ENCODE measurements at places on chromosomes 1 and 21. TPM values are rescaled to one million over a fixed set of nuclear protein-coding genes. Genes with fewer than 3 reads are reported as not detected.
A peak's percentile ranks its signal among the peaks of the same experiment; 100 is the strongest.

GRCh38 chr1:179825206-179825605 is 52.4 kb downstream of the TOR1AIP2 start:
- DNase-seq = no peak

GRCh38 chr1:204483791-204484190 is 10.8 kb downstream of the PIK3C2B start:
- DNase-seq = no peak

GRCh38 chr1:208409176-208409575 is 165.0 kb upstream of the PLXNA2 start:
- DNase-seq = no peak

- no peak for DNase-seq
Measured at GRCh38 chr1:226371027-226371694, 36.7 kb downstream of the PARP1 start.

GRCh38 chr1:112729909-112730308 is 14.8 kb upstream of the PPM1J start:
- no peak for DNase-seq

GRCh38 chr1:183934314-183934713 is 103.2 kb downstream of the COLGALT2 start:
- no peak for DNase-seq

DNA sequence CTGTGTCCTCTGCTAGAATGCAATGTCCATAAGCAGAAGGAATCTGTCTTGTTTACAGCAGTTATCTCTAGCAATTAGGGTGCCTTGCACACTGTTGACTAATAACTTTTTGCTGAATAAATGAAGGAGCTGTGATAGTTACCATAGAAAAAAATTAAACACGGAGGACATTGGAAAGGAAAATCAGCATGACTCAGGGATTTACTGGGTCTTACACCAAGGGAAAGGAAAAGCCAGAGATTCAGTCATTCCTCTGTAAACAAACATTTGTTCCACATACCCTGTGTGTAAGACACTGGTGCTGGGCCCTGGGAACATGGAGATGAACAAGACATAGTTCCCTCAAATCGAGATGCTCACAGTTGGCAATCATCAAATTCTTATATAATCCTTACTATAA is 183.3 kb downstream of the PTGER3 start:
- no peak for DNase-seq

- no peak for DNase-seq
Measured at GRCh38 chr1:247212627-247213617, 41.1 kb upstream of the ZNF124 start.

- DNase-seq = no peak
Measured at GRCh38 chr1:36328713-36329112, 5.3 kb upstream of the EVA1B start.

- peak; percentile 12 for DNase-seq
Measured at GRCh38 chr1:28437264-28437923, 67.9 kb downstream of the PHACTR4 start.

- no peak for DNase-seq
Measured at GRCh38 chr1:243473227-243474135, 217.6 kb downstream of the SDCCAG8 start.

GRCh38 chr1:89863165-89863830 is 42.5 kb downstream of the LRRC8D start:
- no peak for DNase-seq

DNA sequence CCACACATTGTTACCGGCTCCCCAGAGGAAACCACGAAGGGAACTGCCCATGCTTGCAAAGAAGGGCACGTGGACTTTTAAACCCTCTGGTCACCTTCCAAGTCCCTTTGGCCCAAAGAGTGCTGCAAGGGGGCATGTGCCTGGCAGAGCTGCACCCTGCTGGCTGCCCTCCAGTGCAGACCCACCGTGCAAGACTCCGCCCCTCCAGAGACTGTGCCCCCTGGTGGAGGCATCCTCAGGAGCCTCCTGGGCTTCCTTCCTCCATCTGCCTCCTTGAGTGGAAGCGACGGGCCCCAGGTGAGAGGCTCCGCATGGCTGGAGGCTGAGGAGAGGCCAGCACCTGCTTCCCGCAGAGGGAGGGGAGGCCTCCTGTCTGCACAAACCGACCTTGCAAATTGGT is 100.6 kb downstream of the CRYAA start:
- no peak for DNase-seq

DNA sequence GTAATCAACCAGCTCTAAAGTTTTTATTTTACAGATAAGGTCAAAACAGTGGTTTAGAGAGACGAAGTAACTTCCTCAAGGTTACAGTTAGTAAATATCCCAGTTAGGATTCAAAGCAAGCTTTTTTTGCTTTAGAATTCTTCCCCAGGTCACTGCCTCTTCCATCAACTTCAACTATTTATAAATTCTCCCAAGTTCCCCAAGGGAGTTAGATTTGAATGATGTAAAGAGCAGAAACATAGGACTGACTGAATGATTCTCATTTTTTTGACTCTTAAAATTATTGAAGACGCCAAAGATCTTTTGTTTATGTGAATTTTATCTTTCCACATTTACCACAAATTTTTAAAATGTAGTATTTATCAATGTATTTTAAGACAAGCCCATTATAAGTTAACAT is 4.1 kb downstream of the POGZ start:
- no peak for DNase-seq

GRCh38 chr1:115830963-115831362 is 10.0 kb downstream of the NHLH2 start:
- no peak for DNase-seq

GRCh38 chr1:230922620-230923019 is 54.3 kb upstream of the C1orf198 start:
- no peak for DNase-seq

DNA sequence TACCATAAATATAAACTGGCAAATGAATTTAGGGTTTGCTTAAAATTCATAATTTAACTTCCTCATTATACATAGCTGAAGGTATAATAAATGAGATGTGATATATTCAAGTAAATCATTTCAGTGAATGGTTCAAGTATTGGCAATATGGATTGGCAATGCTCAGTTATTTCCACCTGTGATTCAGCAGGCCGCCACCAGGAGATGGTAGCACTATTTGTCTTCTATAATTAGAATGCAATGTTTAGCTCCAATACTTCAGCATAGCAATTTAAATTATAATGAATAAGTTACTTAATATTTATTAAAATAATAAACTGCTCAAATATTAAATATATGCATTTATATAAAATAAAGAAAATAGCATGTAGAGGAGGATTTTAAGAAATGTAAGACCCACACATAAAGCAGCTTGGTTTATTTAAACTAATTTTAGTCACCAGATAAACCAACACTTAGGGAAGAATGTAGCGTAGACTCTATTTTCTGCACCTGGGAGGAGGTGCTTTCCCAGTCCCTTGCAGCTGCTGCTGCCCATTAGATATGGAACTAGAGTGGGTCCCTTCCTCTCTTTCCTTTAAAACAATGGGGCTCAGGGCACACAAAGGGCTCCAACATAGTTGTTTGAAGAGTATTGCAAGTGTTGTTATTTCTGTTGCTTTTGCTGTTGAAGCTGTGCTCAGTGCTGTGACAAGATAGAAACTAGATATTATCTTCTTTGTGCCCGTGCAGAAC is 62.1 kb downstream of the PLPPR4 start:
- no peak for DNase-seq

DNA sequence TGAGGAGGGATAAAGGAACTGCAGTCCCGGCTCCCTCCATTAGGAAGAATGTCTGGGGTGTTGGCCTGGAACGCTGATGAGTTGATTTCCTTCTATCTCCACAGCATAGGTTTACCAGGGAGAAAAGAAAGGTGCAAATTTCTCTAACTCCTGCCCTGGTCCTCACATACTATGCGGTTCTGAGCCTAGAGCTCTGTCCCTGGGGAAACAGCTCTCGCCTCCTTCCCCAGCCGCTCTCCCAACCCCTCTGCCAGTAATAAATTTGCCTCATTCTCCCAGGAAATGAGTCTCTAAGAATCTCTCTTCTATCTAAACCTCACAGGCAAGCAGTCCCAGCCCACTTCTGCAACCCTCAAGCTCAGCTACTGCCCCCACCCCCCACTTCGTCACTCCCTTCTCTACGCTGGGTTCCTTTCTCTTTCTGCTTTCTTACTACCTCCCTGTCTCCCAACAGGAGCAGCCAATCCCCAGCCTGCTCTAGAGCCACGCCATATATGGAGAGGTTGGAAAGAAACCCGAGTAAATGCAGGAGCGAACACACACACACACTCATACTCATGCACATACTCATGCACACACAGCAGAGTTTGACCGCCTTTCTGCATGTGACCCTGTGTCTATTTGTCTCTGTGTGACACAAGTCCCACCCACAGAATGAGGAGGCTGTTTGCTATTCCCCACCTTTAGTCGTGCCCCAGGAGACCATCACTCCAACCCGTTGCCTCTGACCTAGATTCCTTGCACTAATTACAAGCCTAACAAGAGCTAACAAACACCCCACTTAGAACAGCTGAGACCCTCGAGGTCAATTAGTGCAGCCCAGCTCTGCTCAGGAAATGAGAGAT is 13.4 kb downstream of the PLEKHO1 start:
- DNase-seq = peak; percentile 90

DNA sequence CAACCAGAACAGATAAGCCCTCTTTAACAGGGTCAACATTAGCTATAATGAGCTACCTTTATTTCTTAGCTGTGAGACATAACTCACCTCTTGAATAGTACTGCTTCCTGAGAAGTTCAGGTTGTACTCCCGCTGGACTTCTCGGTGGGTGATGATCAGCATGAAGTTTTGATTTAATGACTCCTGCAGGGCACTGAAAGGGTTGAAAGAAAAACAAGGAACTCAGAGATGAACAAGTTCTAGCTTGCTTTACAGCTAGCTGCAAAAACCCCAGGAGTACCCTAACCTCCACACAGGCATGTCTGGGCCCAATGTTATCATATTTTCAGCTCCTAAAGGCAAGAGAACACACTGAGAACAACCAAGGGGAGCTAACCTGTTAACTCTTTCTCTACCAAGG is 254.4 kb downstream of the FAF1 start:
- DNase-seq = no peak

DNA sequence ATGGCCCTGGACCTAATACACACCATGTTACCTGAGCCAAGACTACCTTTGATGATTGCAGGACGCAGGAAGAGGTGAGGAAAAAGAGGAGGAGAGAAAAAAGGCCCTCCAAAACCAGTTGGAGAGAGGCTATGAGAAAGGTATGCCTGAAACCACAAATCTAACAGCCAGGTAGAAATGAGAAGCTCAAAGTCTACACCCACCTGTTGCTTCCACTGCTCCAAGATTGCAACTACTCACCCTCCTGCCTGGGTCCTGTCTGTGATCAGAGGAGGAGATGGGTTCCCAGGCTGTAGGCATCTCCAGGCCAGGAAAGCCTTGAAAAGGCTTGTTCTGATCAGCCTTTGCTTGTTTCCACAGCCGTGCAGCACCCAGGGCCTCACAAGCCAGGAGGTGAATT is 307.8 kb upstream of the USP24 start:
- no peak for DNase-seq

DNA sequence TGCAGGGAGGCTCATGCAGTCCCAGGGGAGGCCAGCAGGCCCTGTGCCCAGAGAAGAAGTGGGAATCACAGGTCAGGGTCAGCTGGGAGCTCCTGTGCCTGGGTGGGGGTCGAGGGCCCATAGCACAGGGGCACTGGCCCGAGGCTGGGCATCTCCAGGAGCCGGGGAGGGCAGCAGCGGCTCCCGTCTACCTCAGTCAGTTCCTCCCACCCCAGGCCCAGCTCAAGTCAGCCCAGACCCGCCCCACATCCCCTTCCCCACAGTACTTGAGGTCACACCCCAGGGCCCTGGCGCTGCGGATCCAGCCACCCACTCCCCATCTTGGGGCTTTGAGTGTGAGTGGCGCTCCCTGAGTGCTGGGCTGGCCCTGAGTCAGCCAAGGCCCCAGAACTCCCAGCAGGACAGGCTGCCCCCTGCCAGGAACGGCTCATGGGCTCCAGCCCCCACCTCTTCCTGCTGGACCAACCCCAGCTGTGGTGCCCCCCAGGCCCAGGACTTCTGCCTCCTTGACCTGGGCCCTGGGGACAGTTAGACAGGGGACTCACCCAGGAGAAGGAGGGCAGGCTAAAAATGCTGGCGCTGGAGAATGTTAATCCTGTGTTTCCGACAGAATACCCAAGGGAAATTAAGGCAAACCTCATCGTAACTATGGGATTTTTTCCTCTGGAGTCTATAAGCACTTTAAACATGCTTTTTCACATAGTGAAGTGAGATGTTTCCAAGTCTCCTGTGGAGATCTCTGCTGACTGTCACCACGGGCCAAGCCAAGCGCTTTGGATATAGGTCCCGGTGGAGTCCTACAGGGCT is 68.8 kb upstream of the COL6A1 start:
- no peak for DNase-seq

DNA sequence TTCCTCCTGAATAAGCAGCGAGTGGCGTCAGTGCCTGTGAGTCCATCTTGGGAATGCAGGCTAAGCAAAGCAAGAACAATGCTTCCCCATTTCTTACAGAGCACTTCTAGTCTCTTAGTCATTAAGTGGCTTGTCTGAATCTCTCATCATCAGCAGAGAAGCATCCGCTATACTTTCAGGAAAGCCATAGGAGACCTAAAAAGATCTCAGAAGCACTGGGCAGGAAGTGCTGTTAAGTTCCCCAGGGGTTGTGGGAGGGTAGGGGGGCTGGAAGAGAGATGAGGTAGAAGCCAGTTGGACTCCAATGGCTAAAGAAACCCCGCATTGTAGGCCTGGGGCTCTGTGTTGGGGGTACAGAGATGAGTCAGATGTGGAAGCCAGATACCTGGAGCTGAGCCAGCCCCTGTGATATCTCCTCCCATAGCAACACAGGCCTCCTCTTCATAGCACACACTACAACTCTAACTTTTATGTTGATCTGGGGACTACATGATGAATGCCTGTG is 44.9 kb downstream of the SYT6 start:
- DNase-seq = no peak

DNA sequence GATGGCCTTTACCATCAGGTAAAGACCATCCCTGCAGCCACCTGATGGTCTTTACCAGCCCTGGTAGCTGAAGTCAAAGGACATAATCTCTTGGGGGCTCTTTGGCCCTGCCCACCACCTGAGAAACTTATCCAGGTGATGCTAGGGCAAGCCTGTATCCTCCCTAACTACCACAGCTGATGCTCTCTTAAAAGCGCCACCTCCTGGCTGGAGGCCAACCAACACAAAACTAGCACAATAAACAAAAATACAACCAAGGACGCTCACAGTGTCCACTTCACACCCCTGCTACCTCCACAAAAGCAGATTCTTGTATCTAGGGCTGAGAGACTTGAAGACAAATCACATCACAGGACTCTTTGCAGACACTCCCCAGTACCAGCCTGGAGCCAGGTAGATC is 357.1 kb upstream of the POU3F1 start:
- DNase-seq = no peak

ROR1 gene
- total RNA-seq = 1.1 TPM

RSPO1 gene
- not detected for total RNA-seq

RGS4 gene
- 10.5 TPM for total RNA-seq

LCE2B gene
- not detected for total RNA-seq

TNNT2 gene
- not detected for total RNA-seq

RXFP4 gene
- total RNA-seq = not detected

FNDC10 gene
- total RNA-seq = 1.0 TPM

FCRL4 gene
- total RNA-seq = not detected

AMPD1 gene
- not detected for total RNA-seq

GBP7 gene
- total RNA-seq = not detected

BMP8B gene
- total RNA-seq = 15.4 TPM

LCE3E gene
- total RNA-seq = not detected
